ENCODE measurements at places on chromosomes 7 and 10.
A peak's percentile ranks its signal among the peaks of the same experiment; 100 is the strongest.

GRCh38 chr7:2247141-2247995, 5.3 kb downstream of the NUDT1 start:
- DNase-seq = no peak

DNA sequence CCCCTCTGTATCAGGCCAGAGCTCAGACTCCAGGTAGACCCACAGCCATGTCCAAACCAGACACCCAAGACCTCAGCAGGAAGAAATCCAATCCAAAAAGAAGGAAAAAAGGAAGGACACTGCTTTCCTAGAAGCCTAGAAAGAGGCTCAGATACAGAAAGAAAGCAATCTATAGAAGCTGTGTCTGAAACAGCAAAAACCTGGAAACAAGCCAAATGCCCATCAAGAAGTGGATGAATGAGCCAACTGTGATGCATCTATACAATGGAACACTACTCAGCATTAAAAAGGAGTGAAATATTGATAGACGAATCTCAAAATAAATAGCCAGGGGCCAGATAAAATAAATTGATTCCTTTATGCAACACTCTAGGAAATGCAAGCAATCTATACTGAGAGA, 31.6 kb downstream of the GRB10 start:
- no peak for DNase-seq

DNA sequence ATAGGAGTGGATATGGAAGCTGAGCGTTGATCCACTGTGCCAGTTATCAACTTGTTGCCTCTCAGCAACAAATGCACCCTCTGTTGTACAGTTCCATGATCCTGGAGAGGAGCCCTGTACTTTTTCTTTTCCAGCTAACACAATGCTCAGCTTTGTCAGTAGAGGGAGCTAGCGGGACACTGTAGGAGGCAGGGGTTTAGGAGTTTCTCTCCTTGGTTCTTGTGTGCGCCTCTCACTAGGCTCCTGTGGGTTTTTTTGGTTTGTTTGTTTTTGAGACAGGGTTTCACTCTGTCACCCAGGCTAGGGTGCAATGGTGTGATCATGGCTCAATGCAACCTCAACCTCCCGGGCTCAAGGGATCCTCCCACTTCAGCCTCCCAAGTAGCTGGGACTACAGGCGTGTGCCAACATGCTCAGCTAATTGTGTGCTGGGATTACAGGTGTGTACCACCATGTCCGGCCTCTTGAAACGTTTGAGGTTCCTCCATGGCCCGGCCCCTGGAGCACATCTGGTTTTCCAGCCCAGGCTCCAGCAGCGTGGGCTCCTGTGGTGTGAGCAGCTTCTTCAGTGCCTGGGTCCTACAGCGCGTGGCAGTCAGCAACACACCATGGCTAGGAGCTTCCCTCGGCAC, 12.0 kb upstream of the MARVELD1 start:
- peak; percentile 94 for DNase-seq

GRCh38 chr7:77353407-77353721, 62.8 kb downstream of the GSAP start:
- no peak for DNase-seq

- no peak for DNase-seq
Measured at GRCh38 chr10:118324140-118324539, 18.0 kb downstream of the FAM204A start.

- no peak for DNase-seq
Measured at GRCh38 chr7:116246357-116246756, 36.0 kb downstream of the TES start.

- DNase-seq = no peak
Measured at GRCh38 chr10:24821986-24822385, 98.3 kb upstream of the ARHGAP21 start.

DNA sequence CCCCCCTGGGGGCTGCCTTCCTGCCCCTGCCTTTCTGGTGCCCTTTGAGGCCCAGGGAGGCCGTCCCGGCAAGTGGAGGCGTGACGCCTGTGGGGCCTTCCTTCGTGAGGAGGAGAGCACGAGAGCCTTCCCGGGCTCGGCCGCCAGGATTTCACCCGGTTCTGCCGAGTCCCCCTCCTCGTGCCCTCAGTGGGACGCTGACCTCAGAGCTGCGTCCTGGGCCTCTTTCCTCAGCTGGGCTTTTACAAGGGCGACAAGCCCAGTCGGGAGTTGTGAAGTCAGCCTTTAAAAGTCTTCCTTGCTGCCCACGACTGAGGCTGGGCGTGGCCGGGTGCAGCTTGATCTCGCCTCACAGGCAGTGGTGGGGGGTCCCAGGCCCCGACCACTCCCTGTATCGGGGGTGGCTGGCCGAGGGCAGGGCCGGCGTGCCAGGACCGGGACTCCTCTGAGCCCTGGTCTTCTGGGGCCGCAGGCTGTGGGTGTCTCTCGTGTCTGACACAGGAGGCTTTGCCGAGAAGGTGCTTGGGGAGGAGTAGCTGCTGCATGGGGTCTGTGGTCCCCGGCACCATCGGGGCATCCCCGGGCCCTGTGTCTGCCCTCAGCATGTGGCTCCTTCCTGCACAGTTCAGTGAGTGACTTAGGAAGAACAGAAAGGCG, 41.8 kb downstream of the FAM20C start:
- no peak for DNase-seq
